ENCODE measurements at places on chromosomes 2 and 18. TPM values are rescaled to one million over a fixed set of nuclear protein-coding genes. Genes with fewer than 3 reads are reported as not detected.

- no peak for DNase-seq
Observed at GRCh38 chr2:175786471-175787124, 215.5 kb downstream of the LNPK start.

- no peak for DNase-seq
Observed at GRCh38 chr18:7855028-7855427, 287.9 kb downstream of the PTPRM start.

GRCh38 chr2:226911932-226912331 lies 76.1 kb downstream of the RHBDD1 start:
- DNase-seq: no peak

- DNase-seq: no peak
Observed at GRCh38 chr2:96470109-96470508, 35.0 kb downstream of the NEURL3 start.

The HOXD10 gene
- polyA plus RNA-seq: 3.4 TPM

- DNase-seq: no peak
Observed at GRCh38 chr18:79047556-79048244, 21.5 kb upstream of the ATP9B start.

GRCh38 chr18:78242254-78242643 lies 737.4 kb upstream of the SALL3 start:
- peak; percentile 59 for DNase-seq

DNA sequence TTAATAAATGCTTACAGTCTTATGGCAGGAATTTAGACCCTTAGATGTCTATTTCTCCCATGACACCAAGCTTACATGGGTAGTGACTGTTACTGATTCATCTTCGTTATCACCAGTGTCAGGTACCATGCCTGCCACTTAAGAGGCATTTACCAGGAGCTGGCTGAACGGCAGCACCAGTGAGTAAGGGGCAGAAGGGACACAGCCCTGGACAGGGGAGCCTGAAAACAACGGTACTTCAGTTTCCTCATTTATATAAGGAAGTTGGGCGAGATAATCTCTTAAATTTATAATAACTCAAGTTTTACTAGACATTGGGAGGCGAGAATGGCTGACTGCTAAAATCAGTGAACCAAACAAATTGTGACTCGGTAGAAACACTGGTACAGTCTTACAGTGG lies 1.2 kb downstream of the COA5 start:
- no peak for DNase-seq

The FLACC1 gene
- 1.5 TPM for polyA plus RNA-seq

DNA sequence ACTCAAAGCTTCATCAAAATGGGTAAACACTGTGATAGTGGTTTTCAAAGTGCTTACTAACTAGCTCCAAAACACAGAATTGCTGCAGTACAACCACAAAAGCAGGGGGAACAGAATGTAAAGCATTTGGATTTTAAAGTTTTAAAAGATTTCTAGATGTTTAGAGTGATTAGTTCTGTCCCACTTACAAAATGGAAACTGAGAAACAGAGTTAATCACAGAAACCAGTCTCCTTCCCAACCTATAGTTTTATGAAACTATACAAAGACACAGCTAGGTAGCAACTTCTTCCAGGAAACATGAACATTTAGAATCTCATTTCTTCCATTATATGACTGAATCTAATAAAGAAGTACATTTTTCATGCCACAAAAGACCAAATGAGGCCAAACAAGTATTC lies 73.8 kb upstream of the HNRNPA3 start:
- no peak for DNase-seq
